ENCODE measurements at places on chromosomes 12 and 14.
A peak's percentile ranks its signal among the peaks of the same experiment; 100 is the strongest.

DNA sequence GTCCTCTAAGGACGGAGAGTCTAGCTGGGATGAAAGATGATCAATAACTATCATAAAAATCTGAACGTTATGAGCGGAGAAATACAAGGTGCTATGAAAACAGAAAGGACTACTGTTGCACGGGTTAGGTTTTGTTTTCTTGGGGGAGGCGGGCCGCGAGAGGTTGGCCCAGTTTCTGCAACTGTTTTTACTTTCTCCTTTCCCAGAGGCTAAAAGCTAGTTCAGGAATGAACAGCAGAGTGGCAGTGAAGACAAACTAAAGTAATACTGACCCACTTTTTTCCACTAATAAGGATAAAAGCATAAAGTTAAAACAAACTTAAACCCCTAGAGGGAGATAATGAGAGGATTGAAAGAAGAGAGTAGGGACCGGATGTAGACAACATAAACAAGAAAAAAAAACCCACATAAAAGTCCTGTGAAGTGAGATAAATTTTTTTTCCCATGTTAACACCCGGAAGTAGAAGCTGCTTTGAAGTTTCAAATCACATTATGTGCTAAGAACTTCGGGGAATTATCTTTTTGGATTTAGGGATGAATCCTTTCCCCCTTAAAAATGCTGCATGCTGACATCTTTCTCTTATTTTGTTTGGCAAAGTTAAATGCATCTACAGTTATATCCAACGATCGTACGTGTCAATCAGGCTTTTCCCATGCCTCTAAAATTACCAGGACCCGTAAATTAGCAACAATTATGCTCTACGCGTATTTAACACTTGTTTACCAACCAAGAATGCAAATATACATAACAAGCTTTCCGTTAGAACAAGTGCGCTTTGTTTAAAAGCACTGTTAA, 1.0 kb upstream of the CDK17 start:
- peak; percentile 74 for DNase-seq

DNA sequence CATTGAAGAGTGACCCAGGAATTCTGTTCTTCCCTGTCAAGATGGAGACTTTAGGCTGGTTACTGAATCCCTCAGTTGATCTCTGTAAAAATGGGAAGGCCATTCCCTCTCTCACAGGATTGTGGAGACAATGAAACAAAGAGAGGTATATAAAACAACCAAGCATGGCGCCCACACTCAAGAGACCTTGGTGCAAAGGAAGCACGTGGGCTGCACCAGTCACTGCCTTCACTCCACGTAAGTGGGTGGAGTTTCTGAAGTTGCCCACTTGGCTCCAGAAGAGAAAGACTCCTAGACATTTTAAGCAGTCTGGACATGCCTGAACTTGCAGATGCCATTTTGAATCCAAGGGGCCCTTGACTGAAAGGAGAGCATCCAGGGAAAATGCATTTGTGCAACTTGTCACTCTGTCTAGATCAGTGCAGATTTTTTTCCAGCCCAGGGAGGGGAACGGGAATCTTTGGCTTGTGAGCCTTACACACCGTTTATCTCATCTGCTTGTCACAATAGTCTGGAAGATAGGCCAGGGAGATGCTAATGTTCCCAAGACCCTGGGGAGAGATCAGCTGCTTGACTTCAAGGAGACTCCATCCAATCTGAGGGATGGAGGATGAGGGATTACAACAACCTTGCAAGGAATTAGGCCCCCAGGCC, 96.9 kb upstream of the TBX3 start:
- no peak for DNase-seq

- no peak for DNase-seq
Measured at GRCh38 chr14:71399057-71399487, 491.8 kb downstream of the PCNX1 start.

- no peak for DNase-seq
Measured at GRCh38 chr14:55843718-55844403, 263.9 kb downstream of the KTN1 start.

- DNase-seq = no peak
Measured at GRCh38 chr12:127516467-127516866, 750.5 kb upstream of the TMEM132C start.

GRCh38 chr12:1834186-1834925, 14.0 kb downstream of the LRTM2 start:
- DNase-seq = no peak

- DNase-seq = no peak
Measured at GRCh38 chr14:63877550-63877939, 24.7 kb downstream of the SYNE2 start.

DNA sequence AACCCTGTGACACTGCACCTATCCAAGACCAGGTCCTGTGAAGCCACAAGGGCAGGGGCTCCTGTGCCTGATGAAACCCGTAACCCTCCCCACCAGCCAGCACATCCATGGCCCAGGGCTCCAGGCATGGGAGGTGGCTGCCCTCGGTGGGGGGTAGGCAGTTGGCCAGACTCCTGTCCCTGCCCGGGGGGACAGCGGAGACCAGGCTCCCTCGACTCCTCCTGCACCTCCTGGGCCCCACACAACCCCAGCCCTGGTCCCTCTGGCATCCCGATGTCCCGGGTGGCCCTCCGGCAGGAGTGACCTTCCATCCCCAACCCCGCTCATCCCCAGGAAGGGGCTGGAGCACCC, 11.4 kb downstream of the AKT1 start:
- DNase-seq = no peak

DNA sequence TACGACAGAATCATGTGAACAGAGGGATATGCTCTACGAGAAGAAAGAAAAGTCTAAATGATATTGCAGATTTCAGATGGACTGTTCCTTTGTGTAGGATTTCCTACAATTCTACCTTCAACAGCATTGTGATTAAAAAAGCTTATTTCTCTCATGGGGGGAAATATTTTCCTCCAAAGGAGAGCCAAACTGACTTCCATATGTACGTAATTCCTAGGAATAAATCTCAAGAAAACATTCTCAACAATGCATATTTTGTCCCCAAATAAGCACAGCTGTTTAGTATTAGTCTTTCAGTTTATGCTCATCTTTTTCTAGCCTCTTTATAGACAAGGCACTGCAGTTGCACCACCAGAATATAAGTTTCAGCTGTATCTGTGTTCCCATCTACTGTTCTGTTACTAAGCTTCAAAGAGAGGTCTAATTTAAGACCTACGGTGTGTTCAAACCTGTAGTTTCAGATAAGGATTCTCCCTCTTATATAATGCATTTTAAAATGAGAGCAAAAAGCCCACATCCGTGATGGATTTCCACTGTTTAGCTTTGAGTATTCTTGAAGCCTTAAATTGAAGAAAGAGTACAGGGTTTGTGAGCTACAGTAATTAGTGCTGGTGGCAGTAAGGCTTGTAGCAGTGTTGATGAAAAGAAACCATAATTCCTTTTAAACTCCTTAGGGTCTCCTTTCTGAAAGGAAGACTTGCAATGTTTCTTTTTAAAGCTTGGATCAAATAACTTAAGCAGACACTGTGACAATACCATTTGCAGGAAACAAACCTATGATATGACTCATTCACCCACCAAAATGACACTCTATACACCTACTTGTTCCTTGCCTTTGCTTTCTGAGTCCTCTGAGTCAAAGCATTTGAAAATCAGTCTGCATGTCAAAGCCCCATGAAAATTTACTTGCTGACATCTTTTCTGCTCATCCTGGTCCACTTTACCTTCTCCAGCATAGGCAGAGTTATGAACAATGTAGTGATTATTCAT, 754.1 kb downstream of the NOVA1 start:
- no peak for DNase-seq

DNA sequence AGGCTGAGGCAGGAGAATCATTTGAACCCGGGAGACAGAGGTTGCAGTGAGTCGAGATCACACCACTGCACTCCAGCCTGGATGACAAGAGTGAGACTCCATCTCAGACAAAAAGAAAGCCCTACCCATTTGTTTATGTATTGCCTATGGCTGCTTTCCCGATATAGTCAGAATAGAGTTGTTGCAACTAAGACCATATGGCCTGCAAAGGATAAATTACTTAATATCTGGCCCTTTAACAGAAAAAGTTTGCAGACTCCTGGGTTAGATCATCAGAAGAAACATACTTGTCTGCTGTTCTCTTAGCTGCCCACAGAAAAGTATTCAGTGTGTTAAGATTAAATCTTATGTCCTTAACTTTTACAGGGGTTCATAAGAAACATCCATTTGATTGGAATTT, 122.4 kb upstream of the VASH1 start:
- no peak for DNase-seq

DNA sequence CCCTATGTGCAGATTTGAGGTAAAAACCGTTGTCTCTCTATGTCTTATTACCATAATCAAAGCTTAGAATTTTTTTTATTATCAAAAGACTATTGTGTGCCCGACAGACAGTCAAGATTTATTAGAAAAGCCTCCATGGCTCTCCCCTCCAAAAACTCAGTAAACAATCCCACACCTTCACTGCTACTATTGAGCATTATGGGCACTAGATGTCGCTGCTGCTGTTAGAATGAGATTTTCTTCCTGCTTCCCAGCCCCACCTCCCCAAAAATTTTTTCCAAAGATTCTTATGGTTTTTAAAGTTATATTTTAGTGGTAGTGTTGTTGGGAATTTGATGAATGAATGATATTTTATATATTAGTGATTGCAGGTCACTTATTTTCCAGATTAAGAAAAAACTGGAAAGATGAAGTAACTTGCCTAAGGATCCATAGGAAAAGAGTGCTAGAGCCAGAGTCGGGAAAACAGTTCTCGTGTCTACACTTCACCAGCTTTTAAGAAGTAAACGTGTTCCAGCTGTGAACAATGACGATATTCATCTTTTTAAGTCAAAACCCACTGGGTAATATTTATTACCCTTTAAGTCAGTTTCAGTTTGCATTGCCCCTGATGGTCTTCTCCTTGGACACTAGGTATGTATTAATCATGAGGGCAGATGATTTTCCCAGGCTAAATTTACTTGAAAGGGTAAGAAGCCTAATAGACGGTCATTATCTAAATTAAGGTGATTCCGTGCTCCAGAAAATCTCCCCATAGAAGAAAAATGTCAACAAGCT, 12.2 kb upstream of the FOXG1 start:
- peak; percentile 66 for DNase-seq

- no peak for DNase-seq
Measured at GRCh38 chr14:61533513-61534255, 161.6 kb upstream of the HIF1A start.

GRCh38 chr12:106766393-106766826, 8.1 kb upstream of the RIC8B start:
- DNase-seq = no peak

- no peak for DNase-seq
Measured at GRCh38 chr12:131403676-131404075, 307.2 kb upstream of the SFSWAP start.

- DNase-seq = no peak
Measured at GRCh38 chr12:43132291-43132690, 419.7 kb downstream of the ADAMTS20 start.

GRCh38 chr12:587132-588023, 75.9 kb downstream of the NINJ2 start:
- no peak for DNase-seq

GRCh38 chr14:53841109-53842099, 115.2 kb downstream of the BMP4 start:
- DNase-seq = no peak

DNA sequence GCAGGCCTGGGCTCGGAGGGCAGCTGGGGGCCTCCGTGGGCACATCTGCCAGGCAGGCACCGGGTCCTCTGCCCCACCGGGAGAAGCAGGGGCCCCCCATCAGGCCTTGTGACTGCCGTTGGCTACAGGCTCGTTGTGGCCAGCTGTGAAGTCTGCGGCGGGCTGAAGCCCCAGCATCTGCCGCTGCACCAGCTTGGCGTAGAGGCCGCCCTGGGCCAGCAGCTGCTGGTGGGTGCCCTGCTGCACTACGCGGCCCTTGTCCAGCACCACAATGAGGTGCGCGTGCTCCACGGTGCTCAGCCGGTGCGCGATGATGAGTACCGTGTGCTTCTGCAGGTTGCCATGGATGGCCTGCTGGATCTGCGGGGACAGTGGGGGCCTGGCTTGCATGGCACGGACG, 33.9 kb upstream of the VPS37B start:
- DNase-seq = no peak

DNA sequence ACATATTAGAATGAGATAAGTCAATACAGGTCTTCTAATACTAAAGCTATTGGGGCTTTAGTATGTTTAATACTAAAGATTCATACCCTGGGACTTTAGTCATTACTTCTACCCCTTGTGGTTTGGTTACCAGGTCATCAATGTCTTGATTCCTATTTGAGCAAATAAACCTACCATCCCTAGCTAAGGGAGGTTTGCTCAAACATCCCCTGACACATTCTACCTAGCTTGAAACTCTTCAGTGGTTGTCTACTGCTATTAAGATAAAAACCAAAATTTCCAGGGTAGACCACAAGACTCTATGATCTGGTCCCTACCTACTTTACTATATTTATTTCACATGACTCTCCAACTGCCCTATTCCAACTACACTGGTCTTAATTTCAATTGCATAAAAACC, 7.3 kb upstream of the C2CD5 start:
- no peak for DNase-seq
